ENCODE measurements at places on chromosomes 5 and 9. TPM values are rescaled to one million over a fixed set of nuclear protein-coding genes. Genes with fewer than 3 reads are reported as not detected.

Gene CDC20B
- total RNA-seq, result 0.20 TPM

Gene MRPS30
- 45.1 TPM for total RNA-seq

Gene SHISAL2B
- total RNA-seq, result not detected

GRCh38 chr5:1315709-1316587 is 21.1 kb upstream of the TERT start:
- peak; percentile 85 for DNase-seq

DNA sequence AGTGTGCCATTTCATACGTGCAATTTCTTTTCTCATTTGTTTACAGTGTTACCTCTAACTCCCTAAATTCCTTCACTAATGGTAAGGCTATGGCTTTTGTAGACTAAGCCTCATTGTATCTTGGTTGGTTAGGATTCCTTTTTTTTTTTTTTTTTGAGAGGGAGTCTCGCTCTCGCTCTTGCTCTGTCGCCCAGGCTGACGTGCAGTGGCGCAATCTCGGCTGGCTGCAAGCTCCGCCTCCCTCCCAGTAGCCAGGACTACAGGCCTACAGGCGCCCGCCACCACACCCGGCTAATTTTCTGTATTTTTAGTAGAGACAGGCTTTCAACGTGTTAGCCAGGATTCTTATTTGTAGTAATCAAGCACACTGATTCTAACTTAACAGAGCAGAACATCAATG is 57.7 kb downstream of the SPEF2 start:
- no peak for DNase-seq

DNA sequence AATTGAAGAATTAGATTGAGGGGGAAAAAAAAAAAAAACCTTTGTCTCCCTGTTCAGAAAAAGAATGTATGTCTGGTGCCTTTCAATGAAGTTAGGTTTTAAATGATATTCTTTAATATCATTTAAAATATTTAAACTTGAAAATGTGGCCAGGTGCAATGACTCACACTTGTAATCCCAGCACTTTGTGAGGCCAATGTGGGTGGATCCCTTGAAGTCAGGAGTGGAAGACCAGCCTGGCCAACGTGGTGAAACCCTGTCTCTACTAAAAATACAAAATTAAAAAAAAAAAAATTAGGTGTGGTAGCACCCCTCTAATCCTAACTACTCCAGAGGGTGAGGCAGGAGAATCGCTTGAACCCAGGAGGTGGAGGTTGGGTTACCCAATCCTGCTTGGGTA is 111.1 kb upstream of the RASA1 start:
- DNase-seq, result no peak

- DNase-seq, result peak; percentile 13
These were observed 495.2 kb downstream of the TLE4 start for GRCh38 chr9:80066931-80067330.

- DNase-seq, result no peak
These were observed 2.5 kb downstream of the GPBP1 start for GRCh38 chr5:57176350-57176857.

All from mucosa of gallbladder (tissue), 1 donor.